Smooth muscle cell of the coronary artery (primary cell): ENCODE measurements at places on chromosomes 12 and 14. TPM values are rescaled to one million over a fixed set of nuclear protein-coding genes. Genes with fewer than 3 reads are reported as not detected.

HNF1A gene
- not detected in 2 replicates for total RNA-seq

FOXA1 gene
- total RNA-seq, result not detected in 2 replicates

FGF23 gene
- not detected in 2 replicates for total RNA-seq

C12orf50 gene
- total RNA-seq, result 0.12 TPM in 1 of 2 replicates, not detected in the other

PHLDA1 gene
- total RNA-seq, result 23.9 and 33.2 TPM in 2 replicates

CFAP54 gene
- total RNA-seq, result 1.1 and 1.6 TPM in 2 replicates

CCDC88C gene
- total RNA-seq, result 0.70 and 0.75 TPM in 2 replicates

SIRT4 gene
- total RNA-seq, result 1.5 and 2.9 TPM in 2 replicates

OR10P1 gene
- not detected in 2 replicates for total RNA-seq

TAS2R42 gene
- total RNA-seq, result not detected in 2 replicates

LRCOL1 gene
- not detected in 2 replicates for total RNA-seq

CINP gene
- 31.7 and 39.6 TPM in 2 replicates for total RNA-seq

NTF3 gene
- total RNA-seq, result 2.6 and 10.8 TPM in 2 replicates

ZNF664 gene
- total RNA-seq, result 19.0 and 29.2 TPM in 2 replicates

GNS gene
- 118 and 257 TPM in 2 replicates for total RNA-seq

DENR gene
- total RNA-seq, result 15.2 and 29.3 TPM in 2 replicates

SSPN gene
- 4.7 and 9.0 TPM in 2 replicates for total RNA-seq
